Activated T-helper 1 cell treated with anti-CD3 and anti-CD28 coated beads, Interleukin-12 subunit alpha, Interleukin-12 subunit beta, Interleukin-2, Interleukin-4 antibody, amounts not matched to agents 30 ng/mL and 10 ng/mL and 1 ng/mL, durations not matched to agents 14 hours and 24 hours and 36 hours (primary cell): ENCODE measurements at places on chromosomes 12 and 14.
A peak's percentile ranks its signal among the peaks of the same experiment; 100 is the strongest.

GRCh38 chr12:10243818-10244520 is 31.3 kb downstream of the GABARAPL1 start:
- H3K4me3 ChIP-seq, result peak overlapping the region; percentile 41
- H3K4me1 ChIP-seq, result peaks cover 21% of the 10 kb centered on the region
- H3K36me3 ChIP-seq, result no peaks in the 10 kb centered on the region
- H3K27ac ChIP-seq, result peak overlapping the region; percentile 10
- no peak for DNase-seq
- H3K27me3 ChIP-seq, result peaks cover 48% of the 10 kb centered on the region

- H3K36me3 ChIP-seq, result no peaks in the 10 kb centered on the region
- H3K4me3 ChIP-seq, result no peak overlapping the region
- no peak overlapping the region for H3K27ac ChIP-seq
These were observed 325.7 kb downstream of the CEP128 start for GRCh38 chr14:80615831-80616230.

GRCh38 chr14:73588695-73589094 is 3.0 kb upstream of the ACOT4 start:
- H3K4me3 ChIP-seq, result no peak overlapping the region
- no peak overlapping the region for H3K27ac ChIP-seq
- H3K36me3 ChIP-seq, result no peaks in the 10 kb centered on the region
- H3K4me1 ChIP-seq, result no peaks in the 10 kb centered on the region
- H3K27me3 ChIP-seq, result peaks cover 5% of the 10 kb centered on the region
- no peak for DNase-seq

DNA sequence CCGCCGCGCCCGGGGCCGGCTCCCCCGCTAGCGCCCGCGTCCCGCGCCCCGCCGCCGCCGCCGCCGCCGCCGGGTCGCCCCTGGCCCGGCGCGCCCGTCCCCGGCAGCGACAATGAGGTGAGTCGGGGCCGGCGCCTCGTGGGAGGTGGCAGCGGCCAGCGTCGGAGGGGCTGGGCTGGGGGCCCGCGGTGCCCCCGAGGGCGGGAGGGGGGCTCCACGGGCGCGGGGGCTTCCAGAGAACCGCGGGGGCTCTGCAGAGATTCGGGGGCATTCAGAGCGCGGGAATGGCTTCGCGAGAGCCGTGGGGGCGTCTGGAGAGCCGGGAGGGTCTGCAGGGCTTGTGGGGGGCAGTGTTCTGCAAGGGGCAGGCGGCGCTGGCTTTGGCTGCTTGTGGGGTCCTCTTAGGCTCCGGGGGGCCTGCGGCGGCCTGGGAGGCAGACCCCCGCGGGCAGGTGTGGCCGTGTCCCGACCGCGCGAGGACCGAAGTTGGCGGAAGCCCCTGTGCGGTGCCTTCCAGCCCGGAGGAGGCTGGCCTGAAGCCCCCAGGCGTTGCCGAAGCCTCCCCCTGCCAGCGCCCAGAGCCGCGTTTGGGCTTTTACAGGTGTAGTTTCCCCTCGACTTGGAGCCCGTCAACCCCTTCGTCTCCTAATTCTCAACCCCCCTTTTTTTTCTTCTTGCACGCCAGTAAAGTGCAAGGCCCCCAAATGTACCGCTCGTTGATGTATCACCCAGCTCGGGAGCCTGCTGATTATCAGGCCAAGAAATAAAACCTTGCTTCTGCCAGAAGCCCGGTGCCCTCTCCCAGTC is 93.1 kb upstream of the EVL start:
- H3K27ac ChIP-seq, result peak overlapping the region; percentile 90
- H3K4me3 ChIP-seq, result peak overlapping the region; percentile 96
- peaks cover 21% of the 10 kb centered on the region for H3K27me3 ChIP-seq
- peaks cover 13% of the 10 kb centered on the region for H3K4me1 ChIP-seq
- peak; percentile 5 for DNase-seq
- H3K36me3 ChIP-seq, result peaks cover 5% of the 10 kb centered on the region

DNA sequence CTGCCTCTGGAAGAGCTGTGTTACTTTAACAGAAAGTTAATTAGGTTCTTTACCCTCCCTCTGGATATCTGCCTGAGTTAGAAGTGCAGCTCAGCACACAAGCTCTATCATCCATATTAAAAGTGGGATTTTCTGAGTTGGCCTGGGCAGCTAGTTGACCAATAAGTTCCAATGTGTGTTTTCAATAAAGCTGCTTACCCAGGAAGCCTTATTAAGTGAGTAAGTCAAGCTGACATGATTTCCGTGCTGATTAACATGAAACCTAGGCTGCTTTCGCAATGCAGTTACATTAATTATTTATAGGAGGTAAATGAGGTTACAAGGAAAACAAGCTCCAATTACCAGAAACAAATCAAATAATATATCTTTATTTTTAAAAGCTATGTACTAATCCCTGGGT is 4.8 kb downstream of the NEUROD4 start:
- no peak overlapping the region for H3K4me3 ChIP-seq
- H3K27ac ChIP-seq, result no peak overlapping the region
- no peaks in the 10 kb centered on the region for H3K36me3 ChIP-seq
- H3K4me1 ChIP-seq, result no peaks in the 10 kb centered on the region
